ENCODE measurements at places on chromosomes 2 and 18. TPM values are rescaled to one million over a fixed set of nuclear protein-coding genes. Genes with fewer than 3 reads are reported as not detected.

Gene MMADHC
- total RNA-seq = 48.1 TPM

Gene TMEM87B
- 18.9 TPM for total RNA-seq

Gene PTPRN
- total RNA-seq = 7.6 TPM

DNA sequence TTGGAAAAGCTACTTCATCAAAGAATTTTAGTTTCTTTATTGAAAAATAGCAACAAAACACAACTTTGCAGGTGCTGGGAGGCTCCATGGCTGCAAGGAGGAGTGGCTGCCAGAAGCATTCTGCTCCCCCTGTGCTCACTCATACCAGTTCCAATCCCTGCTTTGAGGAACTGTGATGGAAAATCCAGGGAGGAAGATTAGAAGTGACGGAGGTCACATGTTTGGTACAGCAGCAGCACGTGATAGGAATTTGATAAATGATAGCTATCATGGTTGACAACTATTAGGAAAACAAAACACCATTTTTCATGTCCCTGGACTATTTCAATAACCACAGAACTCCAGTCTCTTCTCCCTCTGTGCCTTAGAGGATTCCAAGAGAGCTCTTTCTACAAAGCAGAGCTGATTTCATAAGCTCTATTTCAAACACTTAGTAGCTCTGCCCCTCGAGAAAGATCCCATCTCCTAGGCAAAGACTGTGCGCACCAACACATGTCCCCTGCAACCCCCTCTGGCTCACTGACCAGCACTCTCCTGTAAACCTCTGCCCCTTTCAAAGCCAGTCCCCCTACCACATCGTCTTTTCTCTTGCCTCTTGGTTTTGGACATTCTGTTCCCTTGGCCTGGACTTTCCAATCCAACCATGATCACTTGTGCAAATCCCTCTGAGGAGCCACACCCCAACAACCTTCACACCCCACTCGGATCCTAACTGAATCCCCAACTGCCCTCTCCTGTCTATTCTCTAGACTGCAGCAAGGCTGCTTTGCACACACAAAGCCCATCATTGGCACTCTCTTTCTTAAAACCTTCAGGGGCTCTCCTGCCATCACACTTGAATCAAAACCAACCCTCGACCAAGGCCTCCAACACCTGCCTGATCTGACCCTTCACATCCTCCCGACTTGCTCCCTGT is 352.4 kb upstream of the PKDCC start:
- H3K36me3 ChIP-seq = no peaks in the 10 kb centered on the region
- no peaks in the 10 kb centered on the region for H3K4me1 ChIP-seq
- DNase-seq = no peak
- H3K27ac ChIP-seq = no peak overlapping the region

- H3K36me3 ChIP-seq = no peaks in the 10 kb centered on the region
- H3K4me3 ChIP-seq = no peak overlapping the region
- no peaks in the 10 kb centered on the region for H3K4me1 ChIP-seq
Observed at GRCh38 chr2:181614874-181615638, 41.8 kb downstream of the CERKL start.

GRCh38 chr2:172162225-172162733 is 59.6 kb upstream of the DLX2 start:
- H3K4me1 ChIP-seq = no peaks in the 10 kb centered on the region
- no peak overlapping the region for H3K27ac ChIP-seq
- no peaks in the 10 kb centered on the region for H3K27me3 ChIP-seq
- no peak overlapping the region for H3K4me3 ChIP-seq

GRCh38 chr2:169222665-169223064 is 139.7 kb downstream of the LRP2 start:
- no peaks in the 10 kb centered on the region for H3K27me3 ChIP-seq
- H3K4me1 ChIP-seq = no peaks in the 10 kb centered on the region
- no peak overlapping the region for H3K27ac ChIP-seq
- H3K4me3 ChIP-seq = no peak overlapping the region
- no peaks in the 10 kb centered on the region for H3K36me3 ChIP-seq
- no peak for DNase-seq

Measured in vagina (tissue), 2 donors.